Stimulated activated CD4-positive, alpha-beta T cell treated with anti-CD3 and anti-CD28 coated beads, Interleukin-12 subunit alpha, Interleukin-12 subunit beta, amount 100 ng/mL, for 4 hours (primary cell): ENCODE measurements at places on chromosomes 16 and 17.

GRCh38 chr16:67022531-67023214 is 6.3 kb upstream of the CBFB start:
- no peak for DNase-seq

DNA sequence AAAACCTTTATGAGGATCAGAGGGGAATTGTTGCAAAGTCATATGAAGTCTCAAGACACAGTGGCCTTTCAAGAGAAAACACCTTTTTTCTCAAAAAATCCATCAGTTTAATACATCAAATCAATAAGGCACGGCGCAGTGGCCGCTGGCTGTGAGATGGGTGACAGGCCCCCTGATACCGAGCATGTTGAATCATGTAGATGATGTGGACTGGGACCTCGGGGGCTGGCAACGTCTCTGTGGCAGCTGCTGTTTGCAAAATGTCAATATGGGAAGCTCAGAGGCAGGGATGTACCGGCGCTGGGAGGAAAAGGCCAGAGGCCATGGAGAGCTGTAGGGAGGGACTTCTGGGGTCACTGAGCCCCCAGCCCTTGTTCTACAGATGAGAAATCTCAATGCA is 169.1 kb downstream of the GSG1L start:
- no peak for DNase-seq

GRCh38 chr17:48584223-48584741 is 5.8 kb downstream of the HOXB3 start:
- no peak for DNase-seq

- DNase-seq, result no peak
Observed at GRCh38 chr16:76276745-76277438, at the start of gene CNTNAP4. Gene CNTNAP4, plus strand, starts transcription at chr16:76277401. Its CDS starts 262 bp downstream, at chr16:76277663.

- no peak for DNase-seq
Observed at GRCh38 chr17:52831536-52831935, 673.0 kb upstream of the CA10 start.

DNA sequence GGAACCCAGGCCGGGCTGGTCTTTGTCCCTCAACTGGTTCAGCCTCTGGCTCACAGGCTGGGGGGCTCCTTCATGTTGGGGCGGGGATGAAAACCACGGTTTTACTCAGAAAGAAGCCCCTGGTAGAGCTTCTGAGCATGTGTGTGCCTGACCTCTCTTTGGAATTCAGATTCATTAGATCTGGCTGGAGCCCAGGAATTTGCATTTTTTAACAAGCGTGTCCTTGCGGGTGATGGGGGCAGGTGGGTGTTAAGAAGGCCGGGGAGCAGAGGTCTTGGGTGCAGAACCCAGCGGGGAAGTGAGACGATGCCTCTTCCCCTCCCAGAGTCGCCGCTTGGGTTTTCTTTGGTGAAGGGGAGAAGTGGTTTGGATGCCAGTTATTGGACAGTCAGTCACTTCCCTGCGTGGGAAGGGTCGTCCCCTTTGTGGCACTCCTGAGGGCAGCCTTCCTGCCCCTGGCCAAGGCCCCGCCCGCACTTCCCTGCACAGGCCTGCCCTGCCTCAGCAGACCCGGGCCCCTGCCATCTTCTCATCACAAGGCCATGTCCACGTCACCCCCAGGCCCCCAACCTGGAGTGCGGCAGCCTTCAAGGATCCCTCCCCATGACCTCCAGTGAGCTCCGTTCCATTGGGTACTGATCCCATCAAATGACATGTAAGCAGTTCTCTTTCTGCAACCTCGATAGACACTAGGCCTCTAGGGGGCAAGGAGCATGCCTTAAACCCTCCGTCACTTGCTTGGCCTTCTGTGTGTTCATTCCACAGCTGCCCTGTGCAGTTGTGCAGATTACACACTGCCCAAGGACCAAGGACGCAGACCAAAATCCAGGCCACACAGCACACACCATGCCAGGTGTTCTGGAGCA is 177.7 kb upstream of the CIBAR2 start:
- no peak for DNase-seq
